Activated CD8-positive, alpha-beta T cell treated with anti-CD3 and anti-CD28 coated beads, Interleukin-2, amount 10 ng/mL, durations not matched to agents 7 days and 5 days (primary cell): ENCODE measurements at places on chromosomes 7 and 10. TPM values are rescaled to one million over a fixed set of nuclear protein-coding genes. Genes with fewer than 3 reads are reported as not detected.

- H3K27me3 ChIP-seq = no peaks in the 10 kb centered on the region
- no peak overlapping the region for H3K4me3 ChIP-seq
- no peak overlapping the region for H3K27ac ChIP-seq
- DNase-seq = no peak
- H3K36me3 ChIP-seq = no peaks in the 10 kb centered on the region
- H3K4me1 ChIP-seq = no peaks in the 10 kb centered on the region
Measured at GRCh38 chr10:24249829-24250415, 41.0 kb downstream of the KIAA1217 start.

DNA sequence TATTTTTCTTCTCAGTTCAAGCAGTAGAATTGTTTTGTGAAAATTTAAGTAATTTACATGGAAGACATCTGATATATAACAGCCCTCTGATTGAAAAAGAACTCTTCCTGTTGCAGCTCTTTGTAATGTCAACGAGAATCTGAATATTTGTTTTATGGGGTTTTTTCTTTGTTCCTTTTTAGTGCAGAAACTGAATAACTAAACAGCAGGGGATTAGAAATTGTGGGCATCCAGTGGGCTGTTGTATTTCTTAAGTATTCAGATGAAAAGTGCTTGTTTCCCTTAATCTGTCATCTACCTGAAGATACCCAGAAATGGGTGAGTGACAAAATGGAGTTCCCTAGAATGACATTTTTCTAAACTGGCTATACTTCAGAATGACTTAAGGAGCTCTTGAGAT, 7.4 kb downstream of the ARL4A start:
- no peaks in the 10 kb centered on the region for H3K27me3 ChIP-seq
- H3K27ac ChIP-seq = no peak overlapping the region
- peaks cover 2% of the 10 kb centered on the region for H3K36me3 ChIP-seq
- H3K4me3 ChIP-seq = no peak overlapping the region

DNA sequence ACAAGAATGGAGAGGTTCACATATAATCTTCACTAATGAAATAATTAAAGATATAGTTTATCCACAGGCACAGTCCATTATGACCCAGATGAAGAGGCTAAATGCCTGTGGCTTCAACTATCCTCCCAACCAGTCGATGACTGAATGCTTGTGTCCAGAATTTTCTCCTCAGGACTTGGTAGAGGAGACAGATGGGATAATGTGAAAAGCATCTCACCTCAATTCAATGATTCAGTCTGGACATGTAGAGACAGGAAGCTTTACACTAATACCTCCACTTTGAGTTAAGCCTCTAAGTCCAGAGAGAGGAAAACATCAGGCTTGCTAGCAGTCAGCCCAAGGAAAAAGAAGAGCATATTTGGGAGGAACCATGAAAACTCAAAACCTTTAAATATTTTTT, 59.1 kb upstream of the COL1A2 start:
- no peak overlapping the region for H3K4me3 ChIP-seq
- H3K4me1 ChIP-seq = no peaks in the 10 kb centered on the region
- no peaks in the 10 kb centered on the region for H3K27me3 ChIP-seq

DNA sequence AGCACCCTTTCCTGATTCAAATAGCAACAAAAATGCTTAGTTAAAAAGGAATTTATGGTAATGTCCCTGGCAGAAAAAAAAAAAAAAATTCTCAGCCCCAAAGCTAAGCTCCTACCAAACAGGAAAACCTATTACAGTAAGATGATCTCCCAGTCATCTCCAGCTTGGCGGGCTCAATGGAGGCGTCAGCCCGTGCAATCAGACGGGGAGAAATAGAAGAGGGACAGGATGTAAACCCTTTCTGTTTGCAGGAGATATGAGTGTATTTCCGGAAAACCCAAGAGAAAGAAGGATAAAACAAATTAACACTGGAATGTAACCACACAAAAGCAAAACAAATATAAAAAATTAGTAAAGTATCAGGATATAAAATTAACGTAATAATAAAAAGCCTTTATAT, 242.8 kb downstream of the TCERG1L start:
- H3K4me1 ChIP-seq = no peaks in the 10 kb centered on the region
- no peak for DNase-seq
- no peaks in the 10 kb centered on the region for H3K27me3 ChIP-seq
- no peak overlapping the region for H3K4me3 ChIP-seq

DNA sequence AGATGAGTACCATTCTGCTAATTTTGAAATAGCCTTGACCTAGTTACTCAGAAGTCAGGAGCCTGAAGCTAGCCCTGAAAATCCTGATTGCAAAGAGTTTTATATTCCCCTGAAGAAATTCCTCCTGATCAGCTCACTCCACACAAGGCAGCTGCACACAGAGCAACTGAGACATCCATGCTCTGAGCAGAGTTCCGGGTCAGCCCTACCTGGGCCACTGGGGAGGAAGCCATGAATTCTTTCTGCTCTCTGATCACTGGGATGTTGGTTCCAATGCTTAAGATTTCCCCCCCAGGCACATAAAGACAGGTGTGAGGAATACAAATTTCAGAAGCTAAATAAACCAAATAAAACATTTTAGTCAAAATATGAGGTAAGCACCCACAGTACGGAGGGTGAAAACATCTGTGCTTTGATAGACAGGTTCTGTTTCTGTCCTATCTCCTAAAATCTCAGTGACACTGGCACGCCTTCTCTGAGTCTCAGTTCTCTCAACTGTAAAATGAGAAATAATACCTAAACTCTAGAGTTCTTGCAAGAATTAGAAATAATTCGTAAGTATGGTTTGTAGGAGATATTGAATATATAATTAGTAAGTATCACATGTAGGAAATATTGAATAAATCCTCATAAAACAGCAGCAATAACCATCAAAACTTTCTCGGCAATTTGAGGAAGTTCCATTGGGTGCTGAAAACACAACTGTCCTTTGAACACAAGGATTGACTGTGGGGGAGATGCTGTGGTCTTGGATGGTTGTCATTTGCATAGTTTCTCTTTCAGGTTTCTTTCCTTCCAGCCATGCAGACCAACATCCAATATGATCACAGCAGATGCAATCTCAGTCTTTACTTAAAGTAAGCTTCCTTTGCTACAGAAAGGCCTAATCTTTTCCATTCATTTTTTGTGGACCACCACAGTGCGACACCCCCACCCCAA, 133.0 kb upstream of the TNS3 start:
- no peaks in the 10 kb centered on the region for H3K36me3 ChIP-seq
- H3K4me3 ChIP-seq = no peak overlapping the region
- H3K27ac ChIP-seq = no peak overlapping the region
- H3K27me3 ChIP-seq = no peaks in the 10 kb centered on the region

DNA sequence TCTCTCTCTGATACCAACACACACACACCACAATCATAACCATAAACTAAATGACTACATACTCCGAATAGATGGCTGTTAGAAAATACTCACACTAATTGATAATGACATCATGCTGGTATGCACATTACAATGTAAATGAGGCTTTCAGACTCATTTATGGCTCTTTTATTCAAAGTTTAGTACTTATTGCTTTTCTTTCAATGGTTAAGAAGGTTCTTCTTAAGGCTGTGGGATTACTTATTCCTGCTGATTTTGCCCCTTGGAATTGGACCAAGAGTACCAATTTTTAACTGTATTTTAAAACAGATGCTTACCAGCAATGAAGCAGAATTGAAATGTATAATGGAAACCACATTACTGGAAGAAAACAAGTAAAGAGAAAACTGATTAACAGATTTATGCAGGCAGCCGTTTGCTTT, 20.6 kb upstream of the CABCOCO1 start:
- H3K36me3 ChIP-seq = no peaks in the 10 kb centered on the region
- DNase-seq = no peak
- no peak overlapping the region for H3K27ac ChIP-seq

DNA sequence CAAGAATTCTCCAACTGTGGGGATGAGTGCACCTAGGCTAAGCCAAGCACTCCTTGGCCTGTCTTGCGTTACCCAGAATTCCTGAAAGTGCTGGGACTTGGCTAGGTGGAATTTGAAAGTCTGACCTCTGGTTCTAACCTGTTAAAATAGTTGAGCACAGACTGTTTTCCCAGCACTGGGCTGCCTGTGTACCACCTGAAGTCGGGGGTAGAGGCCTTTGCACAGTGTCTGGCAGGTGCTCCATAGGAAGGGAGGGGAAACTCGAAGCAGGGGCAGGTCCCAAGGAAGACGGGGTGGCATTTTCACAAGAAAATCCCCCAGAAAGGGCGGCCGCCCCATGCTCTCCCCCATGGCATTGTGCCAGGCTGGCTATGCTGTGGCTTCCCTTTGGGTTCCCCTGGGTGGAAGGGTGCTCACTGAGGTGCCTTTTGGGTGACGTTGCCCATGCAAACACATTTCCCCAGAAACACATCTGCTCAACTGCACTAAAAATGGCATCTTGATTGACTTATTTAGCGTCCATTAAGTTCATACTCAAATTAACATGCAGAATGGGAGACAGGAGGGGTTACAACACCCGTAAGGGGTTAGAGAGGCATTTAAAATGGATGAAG, 62.9 kb downstream of the SYPL1 start:
- DNase-seq = no peak
- no peaks in the 10 kb centered on the region for H3K36me3 ChIP-seq
- H3K27me3 ChIP-seq = peaks cover 11% of the 10 kb centered on the region
- H3K27ac ChIP-seq = no peak overlapping the region
- H3K4me3 ChIP-seq = no peak overlapping the region

DNA sequence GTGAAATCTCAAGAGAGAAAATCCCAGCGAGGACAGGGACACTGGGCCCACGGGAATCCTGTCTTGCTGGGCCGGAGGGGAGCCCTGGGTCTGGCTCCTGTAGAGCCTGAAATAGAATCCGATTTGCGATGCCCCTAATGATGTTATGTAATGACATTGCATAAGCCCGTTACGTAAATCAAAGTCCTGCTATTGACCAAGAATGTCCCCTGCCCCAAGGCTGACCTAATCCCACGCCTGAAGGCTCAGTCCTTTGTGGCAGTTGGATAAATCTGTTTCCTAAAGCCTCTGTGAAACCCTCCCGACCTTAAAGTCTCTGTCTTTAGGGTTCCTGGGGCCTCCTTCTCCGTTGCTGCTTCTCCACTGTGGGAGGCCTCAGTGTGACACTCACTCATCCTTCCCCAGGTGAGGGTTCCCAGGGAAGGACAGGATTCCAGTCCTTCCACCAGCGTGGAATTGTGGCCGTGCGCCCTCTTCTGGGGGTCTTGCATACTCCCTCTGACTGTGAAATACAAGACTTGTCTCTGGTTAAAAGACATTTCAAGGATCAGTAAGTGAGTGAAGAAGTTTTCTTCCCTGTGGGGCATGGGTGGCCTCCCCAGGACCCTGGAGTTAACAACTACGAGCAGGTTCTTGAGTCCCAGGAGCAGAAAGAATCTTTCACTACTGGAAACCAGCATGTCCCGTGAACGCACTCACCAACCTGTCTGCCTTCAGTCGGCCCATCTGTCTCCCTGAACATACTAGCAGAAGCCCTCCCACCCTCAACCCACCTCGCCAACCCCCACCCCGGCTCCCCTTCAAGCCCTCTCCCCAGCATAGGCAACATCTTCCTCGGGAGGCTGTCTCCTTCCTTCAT, 19.8 kb downstream of the ZNF467 start:
- H3K4me1 ChIP-seq = no peaks in the 10 kb centered on the region
- H3K27me3 ChIP-seq = no peaks in the 10 kb centered on the region
- no peaks in the 10 kb centered on the region for H3K36me3 ChIP-seq
- no peak overlapping the region for H3K4me3 ChIP-seq

DNA sequence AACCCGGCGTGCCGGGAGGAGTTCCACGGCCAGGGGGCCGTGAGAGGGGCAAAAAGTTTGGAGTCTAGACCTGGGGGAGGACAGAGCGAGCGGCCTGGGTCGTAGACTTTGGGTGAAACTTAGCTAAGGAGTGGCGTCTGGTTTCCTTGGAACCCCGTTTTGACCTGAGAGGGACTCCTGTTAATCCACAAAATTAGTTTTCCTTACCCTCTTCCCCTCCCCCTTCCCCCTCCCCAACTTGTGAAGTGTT, 574 bp downstream of the MARCHF5 start:
- DNase-seq = no peak
- H3K4me1 ChIP-seq = peaks cover 29% of the 10 kb centered on the region
- peak overlapping the region; percentile 94 for H3K4me3 ChIP-seq
- no peaks in the 10 kb centered on the region for H3K27me3 ChIP-seq
- peak overlapping the region; percentile 83 for H3K27ac ChIP-seq

- DNase-seq = no peak
- H3K4me3 ChIP-seq = no peak overlapping the region
- no peaks in the 10 kb centered on the region for H3K4me1 ChIP-seq
- no peaks in the 10 kb centered on the region for H3K36me3 ChIP-seq
- no peak overlapping the region for H3K27ac ChIP-seq
Measured at GRCh38 chr7:19567011-19567410, 141.8 kb downstream of the POLR1F start.

- no peak within 1 kb of the TSS for H3K27ac ChIP-seq
- no peak for DNase-seq
- peaks cover 66% of the 10 kb centered on the region for H3K27me3 ChIP-seq
Measured at GRCh38 chr7:45920502-45921380, at the start of gene IGFBP3. IGFBP3 (minus strand) TSS chr7:45921272; CDS start chr7:45921140, 132 bp downstream.

DNA sequence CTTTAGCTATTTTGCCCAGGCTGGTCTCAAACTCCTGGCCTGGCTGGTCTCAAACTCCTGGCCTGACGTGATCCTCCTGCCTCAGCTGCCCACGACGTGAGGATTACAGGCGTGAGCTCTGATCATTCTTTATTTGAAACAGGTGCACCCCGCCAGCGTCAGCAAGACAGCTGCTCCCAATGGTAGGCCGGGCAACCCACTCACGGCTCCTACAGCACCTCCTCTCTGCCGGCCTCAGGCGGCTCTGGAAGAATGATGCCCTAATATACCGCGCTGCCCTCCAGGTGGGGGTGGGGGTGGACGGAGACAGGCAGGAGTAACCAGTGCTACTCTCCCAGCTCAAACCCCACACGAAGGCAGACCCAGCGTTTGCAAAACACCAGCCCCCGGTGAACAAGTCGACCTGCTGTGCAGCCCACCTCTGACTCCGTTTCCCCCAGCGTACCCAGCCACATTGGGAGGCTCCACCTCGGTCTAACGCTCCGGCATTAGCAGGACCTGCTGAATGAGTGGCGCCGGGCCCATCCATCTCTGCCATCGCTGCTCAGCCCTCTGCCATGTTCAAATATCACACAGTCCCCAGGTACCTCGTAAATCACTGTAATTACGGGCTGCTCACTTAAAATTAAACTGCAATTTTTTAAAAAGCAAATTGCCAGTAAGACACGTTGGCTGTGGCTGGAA, 148.6 kb downstream of the ELFN1 start:
- H3K27me3 ChIP-seq = peaks cover 18% of the 10 kb centered on the region
- no peak overlapping the region for H3K27ac ChIP-seq
- no peak for DNase-seq
- H3K4me3 ChIP-seq = no peak overlapping the region

Gene CASD1
- total RNA-seq = 13.8 TPM

Gene YWHAG
- 79.3 TPM for total RNA-seq

Gene SLC16A9
- 0.10 TPM for total RNA-seq

Gene TOMM7
- 208 TPM for total RNA-seq

Gene MYO1G
- 453 TPM for total RNA-seq

Gene LIPF
- total RNA-seq = not detected

Gene PTPRN2
- total RNA-seq = 7.2 TPM
